ENCODE measurements at places on chromosomes 6 and 20.

DNA sequence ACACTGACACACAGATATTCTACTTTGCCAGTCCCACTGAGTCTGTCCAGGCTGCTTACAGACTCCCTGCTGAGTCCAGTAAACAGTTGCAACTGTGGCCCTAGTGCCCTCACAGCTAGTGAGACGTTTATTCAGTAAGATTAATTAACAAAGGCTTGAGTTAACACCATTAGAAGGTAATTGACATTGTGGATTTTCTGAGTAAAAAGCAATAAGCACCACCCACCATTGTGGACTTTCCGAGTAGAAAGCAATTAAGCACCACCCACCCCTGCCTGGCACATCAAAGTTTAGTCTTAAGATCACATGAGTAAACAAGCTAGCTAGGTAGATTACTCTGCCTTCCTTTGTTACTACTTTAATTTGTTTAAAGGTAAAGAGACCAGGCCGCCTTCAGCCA, 408.6 kb upstream of the IMPG1 start:
- no peak for DNase-seq

DNA sequence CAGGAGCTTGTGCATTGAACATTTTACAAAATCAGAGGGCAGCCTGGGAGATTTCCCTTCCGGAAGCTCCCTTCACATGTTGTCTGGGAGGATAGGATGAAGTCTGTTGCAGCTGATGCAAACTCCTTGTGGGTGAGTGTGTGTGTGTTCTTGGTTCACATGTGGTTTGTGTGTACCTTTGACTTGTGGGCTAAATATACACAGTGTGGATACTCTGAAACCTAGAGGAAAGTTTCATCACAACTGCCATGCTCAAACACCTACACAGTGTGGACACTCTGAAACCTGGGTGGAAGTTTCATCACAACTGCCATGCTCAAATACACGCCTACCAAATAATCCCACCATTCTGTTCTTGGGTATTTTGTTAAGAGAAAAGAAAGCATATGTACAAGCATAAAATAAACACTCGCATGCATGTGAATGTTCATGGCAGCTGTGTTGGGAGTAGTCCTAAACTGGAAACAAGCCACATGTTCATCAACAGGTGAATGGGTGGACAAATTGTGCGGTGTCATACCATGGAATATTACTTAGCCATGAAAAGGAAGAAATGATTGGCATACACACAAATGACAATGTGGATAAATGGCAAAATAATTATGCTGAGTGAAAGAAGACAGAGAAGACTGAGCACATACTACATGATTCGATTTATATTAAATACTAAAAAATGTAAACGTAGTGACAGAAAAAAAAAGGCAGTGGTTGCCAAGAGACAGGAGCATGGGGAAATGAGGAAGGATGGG, 1.8 kb downstream of the SCP2D1 start:
- DNase-seq, result no peak

- no peak for DNase-seq
Measured at GRCh38 chr6:10800810-10801209, 37.5 kb downstream of the MAK start.

- no peak for DNase-seq
Measured at GRCh38 chr20:19609642-19610223, 148.3 kb upstream of the RIN2 start.

- no peak for DNase-seq
Measured at GRCh38 chr6:153170511-153170910, 39.4 kb upstream of the RGS17 start.

DNA sequence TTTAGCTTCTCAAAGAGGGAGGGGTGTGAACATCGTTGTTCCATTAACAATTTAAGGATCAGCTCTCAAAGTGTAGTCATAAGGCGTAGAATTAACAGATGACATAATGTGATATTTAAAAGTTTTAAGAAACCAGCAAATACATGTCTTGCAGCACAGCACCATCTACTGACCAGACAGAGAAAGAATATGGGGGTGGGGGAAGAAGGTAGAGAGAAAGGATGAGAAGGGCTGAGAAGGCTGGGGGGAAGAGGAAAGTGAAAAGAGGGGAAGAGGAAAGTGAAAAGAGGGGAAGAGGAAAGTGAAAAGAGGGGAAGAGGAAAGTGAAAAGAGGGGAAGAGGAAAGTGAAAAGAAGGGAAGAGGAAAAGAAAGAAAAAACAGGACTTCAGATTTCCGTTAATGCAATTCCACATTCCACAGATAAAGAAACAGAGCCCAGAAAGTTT, 80.9 kb downstream of the HAO1 start:
- DNase-seq, result no peak

DNA sequence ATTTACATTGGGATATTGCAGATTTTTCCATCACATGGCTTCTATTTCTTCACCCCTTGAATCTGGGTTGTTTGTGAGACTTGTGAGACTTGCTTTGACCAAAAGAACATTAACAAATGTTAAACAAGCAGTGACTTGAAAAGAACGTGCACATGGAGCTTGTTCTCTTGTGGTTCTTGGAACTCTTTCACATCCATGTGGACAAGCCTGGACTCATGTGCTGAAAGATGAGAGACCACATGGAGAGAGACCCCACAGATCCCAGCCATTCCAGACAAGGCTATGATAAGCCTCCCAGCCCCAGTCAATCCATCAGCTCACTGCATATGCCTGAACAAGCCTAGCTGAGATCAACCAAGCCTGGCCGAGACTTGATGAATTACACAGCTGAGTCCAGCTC, 1365.7 kb upstream of the GJE1 start:
- DNase-seq, result no peak

DNA sequence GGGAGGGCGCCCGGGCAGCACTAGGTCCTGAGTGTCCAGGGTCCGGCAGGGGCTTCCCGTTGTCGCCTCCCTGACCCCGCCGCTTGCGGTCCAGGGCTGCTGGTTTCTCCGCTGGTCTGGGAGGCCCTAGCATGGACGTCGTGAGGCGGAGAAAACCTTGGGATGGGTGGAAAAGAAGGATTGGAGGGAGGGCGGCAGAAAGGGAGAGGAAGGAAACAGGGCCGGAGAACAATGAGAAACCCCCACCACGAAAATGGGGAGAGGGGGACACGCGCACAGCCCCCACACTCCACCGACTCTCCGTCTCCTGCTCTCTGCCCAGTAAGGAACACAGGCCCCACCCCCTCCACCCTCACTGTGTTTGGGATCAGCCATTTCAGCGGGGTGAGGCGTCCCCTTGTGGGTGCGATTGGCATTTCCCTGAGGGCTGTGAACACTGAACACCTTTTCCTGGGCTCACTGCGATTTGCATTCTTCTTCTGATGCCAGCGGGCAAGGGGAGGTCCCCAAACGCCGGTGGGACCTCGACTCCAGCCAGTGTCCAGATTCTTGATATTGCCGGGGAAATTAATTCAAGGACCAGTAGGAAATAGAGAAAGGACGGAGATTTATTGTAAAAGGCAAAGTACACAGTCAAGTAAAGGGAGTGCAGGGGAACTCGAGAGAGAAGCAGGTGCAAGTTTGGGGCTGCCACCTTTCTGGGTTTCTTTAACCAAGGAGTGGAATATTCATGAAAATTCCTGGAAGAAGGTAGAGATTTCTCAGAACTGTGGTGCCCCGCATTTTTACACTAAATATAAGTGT, 3.3 kb upstream of the RAET1G start:
- peak; percentile 60 for DNase-seq

Data from activated T-cell treated with anti-CD3 and anti-CD28 coated beads for 1 hour (primary cell).